ENCODE measurements at places on chromosomes 5 and 9.

DNA sequence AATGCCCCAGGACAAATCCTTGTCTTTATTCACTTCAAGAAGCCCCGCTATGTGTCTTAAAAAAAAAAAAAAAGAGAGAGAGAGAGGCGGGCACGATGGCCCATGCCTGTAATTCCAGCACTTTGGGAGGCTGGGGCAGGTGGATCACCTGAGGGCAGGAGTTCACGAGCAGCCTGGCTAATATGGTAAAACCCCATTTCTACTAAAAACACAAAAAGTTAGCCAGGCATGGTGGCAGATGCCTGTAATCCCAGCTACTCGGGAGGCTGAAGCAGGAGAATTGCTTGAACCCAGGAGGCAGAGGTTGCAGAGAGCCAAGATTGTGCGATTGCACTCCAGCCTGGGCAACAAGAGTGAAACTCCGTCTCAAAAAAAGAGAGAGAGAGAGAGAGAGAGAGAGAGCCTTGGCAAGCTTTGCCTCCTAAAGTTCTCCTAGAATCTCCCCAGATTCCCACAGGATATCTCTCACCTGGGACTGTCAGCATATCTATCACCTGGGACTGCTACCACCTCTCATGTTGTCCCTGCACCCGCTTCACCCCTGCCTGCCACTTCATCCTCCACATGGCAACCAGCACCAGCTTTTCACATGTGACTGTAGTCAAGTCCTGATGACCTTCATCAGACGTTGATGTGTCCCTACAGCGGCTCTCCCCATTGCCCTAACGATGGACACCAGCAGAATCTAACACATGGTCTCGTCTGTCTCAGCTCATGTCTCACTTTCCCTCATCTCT is 5.8 kb downstream of the ITK start:
- DNase-seq: no peak

DNA sequence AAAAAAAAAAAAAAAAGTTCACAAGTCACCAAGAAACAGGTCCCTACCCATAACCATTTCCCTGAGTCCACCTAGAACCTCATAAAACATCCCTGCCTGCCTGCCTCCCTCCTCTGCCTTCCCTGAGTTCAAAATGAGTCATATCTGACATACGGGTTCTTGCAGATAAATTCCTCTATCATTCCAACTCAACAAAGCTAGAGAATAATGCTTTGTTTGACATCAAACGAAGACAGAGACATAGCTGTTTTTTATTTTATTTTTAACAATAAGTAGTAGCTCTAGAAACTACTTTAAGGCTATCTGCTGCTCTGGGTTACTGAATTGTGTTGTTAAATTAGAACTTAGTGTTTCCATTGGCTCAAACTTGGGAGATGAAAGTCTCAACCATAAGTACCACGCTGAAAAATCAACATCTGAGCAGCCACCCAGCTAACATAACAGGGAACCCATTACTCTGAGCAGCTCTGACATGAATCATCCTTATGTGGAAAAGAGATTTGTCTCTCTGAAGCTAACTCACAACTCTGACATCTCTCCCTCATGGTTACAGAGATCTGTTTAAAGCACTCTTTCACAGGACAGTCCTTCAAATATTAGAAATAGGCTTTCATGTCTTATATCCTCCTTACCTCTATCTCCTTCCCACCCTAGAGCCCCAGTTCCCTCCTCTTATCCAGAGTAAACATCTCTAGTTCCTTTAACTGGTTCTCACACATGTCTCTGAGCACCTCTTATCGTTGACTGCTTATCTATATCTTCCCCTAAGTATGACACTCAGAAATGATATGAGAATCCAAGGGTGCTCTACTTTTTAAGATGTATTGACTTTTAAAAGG is 12.1 kb downstream of the TMEM245 start:
- DNase-seq: no peak

- DNase-seq: no peak
Observed at GRCh38 chr9:7117676-7118561, 360.1 kb downstream of the KDM4C start.

DNA sequence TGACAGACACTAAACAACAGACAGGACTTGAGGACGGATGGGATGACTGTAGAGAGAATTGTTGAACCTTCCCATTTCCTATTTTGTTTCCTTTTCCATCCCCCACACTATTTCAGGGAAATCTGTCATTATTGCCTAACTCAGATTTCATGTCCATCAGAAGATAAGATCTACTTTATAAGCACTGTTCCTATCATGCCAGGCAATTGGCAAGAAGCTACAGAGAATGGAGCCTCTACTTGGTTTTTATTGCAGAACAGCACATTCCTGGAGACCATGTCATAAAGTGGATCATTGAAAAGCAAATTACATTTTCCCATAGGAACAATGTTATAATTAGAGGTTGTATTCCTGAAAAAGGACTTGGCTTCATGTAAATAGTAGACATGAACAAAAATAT is 173.7 kb upstream of the KIF2A start:
- no peak for DNase-seq

DNA sequence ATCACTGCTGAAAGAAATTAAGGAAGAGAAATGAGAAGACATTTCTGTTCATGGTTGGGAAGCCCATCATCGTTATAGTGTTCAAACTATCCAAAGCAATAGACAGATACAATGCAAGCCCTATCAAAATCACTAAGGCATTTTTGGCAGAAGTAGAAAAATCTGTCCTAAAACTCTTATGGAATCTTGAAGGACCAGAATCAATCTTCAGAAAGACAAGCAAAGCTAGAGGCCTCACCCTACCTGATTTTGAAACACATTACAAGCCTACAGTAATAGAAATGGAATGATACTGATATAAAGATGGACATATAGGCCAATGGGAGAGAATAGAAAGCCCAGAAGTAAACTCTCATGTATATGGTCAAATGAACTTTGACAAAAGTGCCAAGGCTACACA is 4.9 kb upstream of the IFNA21 start:
- no peak for DNase-seq

DNA sequence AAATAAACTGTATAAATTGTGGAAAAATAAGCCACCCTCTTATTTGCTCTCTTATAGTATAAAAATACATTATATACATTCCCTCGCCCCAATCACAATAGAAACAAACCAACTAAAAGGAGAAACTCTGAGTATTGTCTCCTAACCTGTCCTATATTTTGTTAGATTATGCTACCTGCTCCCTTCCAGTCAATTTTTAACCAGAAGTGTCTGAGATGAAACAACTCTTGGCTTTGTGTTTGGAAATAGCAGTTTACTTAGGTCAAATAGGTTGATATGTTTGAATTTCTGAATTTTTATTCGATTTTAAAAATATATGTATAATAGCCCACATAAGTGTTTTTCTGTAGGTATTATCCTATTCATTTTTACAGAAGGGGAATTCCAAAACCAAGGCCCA is 475.0 kb upstream of the ZNF462 start:
- DNase-seq: no peak

DNA sequence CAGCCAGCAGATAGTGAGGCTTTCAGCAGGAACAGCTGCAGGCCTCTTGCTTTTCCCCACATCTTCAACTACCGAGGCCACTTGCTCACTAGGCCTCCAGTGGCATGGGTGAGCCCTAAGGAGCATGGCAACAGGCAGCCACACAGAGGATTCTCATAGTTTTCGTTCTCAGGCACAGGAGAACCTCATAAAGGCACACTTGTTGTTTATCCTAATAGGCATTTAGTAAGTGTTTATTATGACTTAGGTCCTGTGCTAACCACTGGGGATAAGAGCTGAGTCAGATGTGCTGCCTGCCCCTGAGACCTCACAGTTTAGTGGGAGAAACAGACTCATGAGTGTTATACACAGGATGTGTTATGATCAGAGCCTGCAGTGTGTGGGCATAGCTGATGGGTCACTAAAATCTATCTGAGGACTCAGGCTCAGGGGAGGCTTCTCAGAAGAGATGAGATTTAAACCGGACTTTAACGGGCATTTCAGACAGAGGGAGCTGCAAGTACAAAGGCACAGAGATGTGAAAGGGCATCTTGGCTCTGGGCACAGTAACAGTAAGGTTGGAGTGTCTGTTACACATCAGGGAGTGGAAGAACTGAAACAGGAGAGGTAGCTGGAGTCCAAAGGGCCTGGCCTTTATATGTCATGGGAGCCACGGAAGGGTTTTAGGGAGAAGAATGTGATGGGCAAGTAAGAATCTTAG is 21.0 kb upstream of the HEMGN start:
- DNase-seq: no peak

GRCh38 chr5:6765612-6766525 is 52.6 kb downstream of the TENT4A start:
- DNase-seq: peak; percentile 72

DNA sequence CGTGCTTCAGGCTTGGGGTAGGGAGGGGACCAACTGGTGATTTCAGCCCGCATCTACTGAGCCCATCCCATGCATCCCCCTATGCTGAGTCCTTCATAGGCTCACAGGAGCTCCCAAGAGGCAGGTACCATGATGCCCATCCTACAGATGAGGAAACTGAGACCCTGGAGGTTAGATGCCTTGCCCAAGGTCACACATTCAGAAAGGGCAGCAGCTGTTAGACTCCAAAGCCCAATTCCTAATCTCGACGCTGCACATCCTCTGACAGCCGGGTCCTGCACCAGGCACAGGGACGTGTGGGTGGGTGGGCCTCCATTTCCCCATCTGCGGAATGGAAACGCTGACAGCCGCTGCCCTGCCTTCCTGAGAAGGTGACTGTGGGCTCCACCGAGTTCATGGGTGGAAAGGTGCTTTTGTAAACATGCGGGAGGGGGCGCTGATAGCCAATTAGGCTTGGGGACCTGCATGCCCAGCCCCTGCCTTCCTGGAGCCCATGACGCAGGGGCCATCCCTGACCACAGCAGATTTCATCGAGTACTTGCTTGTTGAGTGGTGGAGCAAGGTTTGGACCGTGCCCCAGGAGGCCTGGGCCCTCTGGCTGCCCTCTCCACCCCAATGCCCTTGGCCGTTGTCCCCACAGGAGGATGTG is 2.2 kb downstream of the DNM1 start:
- DNase-seq: no peak

DNA sequence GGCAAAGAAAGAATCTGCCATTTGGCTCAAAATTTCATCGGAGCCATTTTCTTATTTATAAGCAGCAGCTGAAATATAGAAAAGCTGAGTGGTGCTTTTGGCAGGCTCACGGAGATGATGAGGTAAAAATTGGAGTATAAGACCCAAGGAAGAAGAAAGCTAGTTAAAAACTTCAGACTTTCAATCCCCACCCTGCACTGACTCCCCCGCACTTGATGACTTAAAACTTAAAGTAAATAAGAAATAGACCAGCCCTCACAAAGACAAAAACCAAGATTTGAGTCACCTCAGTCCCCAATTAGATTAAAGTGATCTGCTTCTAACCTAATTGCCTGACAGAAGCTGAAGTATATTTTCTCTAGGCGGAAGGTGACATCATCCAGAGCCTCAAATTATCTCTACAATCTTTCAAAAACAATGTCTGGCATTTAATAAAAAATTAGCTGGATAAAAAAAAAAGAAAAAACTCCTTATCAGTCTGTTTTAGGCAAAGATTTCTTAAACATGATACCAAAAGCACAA is 124.0 kb upstream of the PJA2 start:
- DNase-seq: no peak

DNA sequence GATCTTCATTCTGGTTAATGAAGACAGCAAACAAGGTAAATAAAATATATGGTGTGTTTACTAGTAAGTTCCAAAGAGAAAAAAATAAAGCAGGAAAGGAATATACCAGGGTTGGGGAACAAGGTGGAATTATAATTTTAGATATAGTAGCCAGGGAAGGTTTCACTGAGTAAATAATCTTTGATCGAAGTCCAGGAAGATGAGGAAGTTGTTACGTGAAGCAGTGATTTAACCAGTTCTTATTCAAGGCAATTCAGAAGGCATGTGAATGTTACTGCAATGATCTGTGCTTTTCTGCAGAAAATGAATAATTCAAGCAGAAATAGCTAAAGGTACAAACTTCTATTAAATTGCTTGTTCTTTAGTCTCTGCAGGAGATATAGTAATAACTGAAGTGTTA is 6.2 kb downstream of the SMIM32 start:
- DNase-seq: no peak

GRCh38 chr5:89263846-89264245 is 380.9 kb upstream of the MEF2C start:
- DNase-seq: no peak

DNA sequence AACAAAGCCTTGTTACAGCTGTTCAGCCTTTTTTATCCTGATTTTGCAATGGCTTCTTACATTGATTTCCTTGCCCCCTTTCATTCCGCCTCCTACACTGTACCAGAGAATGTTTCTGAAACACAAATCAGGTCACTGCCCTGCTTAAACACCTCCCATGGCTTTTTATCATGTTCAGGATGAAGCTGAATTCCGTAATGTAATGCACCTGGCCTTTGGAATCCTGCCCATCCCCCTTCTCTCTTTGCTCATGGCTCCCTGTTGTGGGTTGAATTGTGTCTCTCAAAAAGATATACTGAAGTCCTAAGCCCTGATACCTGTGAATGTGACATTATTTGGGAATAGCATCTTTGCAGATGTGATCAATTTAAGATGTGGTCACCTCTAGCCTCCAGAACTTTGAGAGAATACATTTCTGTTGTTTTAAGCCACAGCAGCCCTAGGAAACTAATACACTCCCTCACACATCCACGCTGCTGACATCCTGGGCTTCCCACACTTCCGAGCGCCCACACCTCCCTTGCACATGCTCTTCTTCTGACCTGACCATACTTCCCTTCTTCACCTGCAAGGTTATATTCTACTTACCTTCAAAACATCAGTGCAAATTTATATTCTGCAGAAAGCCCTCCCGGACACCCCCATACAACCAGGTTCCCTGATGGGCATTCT is 101.2 kb downstream of the DNAH5 start:
- DNase-seq: no peak

- DNase-seq: no peak
Observed at GRCh38 chr9:107963246-107963645, 473.7 kb upstream of the KLF4 start.

GRCh38 chr5:179227229-179227579 is 118.1 kb downstream of the ADAMTS2 start:
- no peak for DNase-seq

GRCh38 chr9:20558566-20559016 is 63.7 kb downstream of the MLLT3 start:
- no peak for DNase-seq

DNA sequence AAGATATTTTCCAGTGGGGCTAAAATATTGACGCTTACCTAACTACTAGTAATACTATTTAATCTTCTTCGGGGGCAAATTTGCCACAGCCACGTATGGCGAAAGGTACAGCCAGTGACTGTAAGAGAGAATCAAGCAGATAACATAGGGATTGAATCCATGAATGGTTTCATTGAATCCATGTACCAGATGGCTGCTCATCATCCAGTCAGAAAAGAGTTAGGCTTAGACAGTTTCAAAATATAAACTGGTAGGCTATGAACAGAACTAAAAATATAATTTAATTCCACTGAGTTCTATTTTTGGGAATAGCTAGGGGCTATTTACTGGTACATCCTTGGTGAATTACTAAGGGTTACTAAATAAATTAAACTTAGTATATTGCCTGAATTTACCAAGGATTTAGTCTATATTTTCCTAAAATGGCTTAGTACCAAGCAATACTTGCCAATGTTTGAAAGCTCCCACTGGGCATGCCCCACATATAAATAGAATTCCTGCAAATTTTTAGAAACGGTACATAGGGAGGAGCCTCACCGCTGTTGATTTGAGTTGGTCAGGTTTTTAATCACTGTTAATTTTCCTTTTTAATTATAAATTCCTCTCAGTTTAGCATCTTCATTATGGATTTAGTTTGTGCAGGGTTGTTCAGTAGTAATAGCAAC is 55.8 kb upstream of the VLDLR start:
- DNase-seq: no peak
